ENCODE measurements at places on chromosomes 7 and 10.

DNA sequence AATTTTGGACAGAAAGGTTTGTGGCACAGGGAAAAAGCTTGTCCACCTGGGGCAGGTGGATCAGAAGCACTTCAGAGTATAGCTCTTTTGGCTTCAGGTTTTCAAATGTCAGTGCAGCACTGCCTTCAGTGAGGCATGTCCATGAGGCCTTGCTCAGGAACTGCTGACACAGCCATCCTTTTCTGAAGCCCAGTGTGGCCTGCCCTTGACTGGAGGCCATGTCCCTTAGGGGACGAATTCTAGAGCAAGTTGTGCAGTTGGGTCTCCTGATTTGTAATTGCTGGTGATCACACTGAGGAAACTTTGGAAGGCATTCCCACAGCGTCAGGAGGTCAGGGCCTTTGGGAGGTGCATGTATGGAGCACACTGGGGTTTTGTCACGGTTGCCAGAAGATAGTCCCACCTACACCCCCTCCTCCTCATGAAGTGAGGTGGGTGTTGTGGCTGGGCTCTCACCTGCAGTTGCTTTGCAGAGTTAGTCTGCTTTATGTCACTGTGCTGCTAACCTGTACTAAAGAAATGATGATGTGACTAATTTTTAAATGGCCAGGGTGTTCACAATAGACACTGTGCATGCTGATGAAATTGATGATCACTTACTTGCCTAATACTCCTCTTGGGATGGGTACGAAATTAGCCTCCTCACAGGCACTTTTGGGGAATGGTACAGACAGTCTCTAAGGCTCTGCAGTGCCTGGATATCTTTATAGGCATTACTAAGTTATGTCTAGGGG lies 41.7 kb downstream of the OGDH start:
- no peak for DNase-seq

GRCh38 chr7:86667732-86668131 lies 24.0 kb downstream of the GRM3 start:
- DNase-seq: no peak

DNA sequence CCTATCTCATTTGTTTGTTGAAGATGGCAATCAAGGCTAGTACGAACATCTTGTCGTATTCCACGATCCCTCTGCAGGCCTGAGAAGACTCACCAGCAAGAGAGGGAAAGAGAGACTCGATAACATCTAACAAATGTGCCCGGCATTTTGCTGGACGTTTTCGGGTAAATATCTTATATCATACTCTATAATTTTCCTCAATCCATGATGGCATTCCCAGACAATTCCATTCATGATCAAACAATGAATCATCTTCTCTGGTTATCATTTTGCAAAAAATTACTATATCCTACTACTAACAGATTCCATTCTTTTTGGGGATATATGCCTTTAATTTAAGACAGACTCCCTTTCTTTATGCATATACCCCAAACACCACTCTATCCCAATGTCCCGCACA lies 118.1 kb downstream of the TYW1B start:
- DNase-seq: no peak

GRCh38 chr7:101391991-101392390 lies 29.3 kb downstream of the COL26A1 start:
- no peak for DNase-seq

DNA sequence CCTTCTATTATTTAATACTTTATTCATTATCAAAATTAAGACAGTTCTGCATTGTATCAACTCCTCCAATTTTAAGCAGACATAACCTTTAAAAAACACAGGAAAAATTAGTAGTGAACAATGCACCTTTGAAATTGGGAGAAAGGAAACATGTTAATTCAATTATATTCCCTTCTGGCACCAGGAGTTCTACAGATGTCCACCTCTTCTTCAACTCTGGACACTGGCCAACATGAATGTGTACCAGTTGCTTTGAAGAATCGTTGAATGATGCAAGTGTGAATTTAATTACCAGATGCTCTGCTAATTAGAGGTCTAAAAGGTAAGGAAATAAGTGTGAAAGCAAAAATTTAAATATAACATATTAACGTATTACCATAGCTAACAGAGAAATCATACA lies 206.7 kb upstream of the IGFBP3 start:
- DNase-seq: no peak

DNA sequence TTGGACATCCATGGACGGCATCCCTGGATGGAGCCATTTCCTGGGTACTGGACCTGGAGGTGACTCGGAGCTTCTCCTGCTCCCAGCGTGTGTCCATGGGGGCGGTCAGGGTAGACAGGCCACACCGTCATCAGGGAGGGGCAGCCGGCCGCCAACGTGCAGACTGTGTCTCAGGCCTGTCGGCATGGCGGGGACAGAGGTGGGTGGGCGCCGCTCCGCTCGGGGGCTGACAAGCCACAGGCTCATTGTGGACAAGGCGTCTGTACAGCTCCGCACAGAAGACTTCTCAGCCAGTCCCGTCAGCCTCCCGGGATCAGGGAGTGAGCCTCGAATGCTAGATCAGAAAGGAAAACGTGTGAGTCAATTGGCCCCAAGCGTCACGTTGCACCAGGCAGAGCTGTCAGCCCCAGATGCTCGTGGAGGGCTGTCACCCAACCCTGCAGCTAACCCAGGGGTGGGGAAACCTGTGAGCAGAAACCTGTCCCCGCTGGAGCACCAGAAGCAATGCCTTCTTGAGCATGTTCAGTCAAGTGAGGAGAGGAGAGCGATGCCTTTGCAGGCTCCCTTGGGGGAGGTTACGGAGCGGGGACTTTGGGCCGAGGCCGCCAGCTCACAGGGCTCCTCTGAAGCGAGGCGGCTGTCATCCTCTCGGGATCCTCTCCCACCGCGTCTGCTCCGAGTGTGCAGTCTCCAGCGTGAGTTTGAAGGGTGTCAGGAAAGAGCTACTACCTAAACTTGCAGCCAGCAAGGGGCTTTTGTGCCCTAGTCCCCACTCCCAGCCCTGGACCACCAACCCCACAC lies 16.0 kb upstream of the DPYSL4 start:
- no peak for DNase-seq

Data from AG08395 (cell line).